CD4-positive, alpha-beta T cell treated with Interleukin-4 for 1 hour (primary cell): ENCODE measurements at places on chromosomes 12 and 14.

GRCh38 chr14:99728981-99729451 is 44.9 kb downstream of the CYP46A1 start:
- DNase-seq = no peak

GRCh38 chr12:67759829-67760228 is 111.3 kb downstream of the DYRK2 start:
- DNase-seq = no peak

DNA sequence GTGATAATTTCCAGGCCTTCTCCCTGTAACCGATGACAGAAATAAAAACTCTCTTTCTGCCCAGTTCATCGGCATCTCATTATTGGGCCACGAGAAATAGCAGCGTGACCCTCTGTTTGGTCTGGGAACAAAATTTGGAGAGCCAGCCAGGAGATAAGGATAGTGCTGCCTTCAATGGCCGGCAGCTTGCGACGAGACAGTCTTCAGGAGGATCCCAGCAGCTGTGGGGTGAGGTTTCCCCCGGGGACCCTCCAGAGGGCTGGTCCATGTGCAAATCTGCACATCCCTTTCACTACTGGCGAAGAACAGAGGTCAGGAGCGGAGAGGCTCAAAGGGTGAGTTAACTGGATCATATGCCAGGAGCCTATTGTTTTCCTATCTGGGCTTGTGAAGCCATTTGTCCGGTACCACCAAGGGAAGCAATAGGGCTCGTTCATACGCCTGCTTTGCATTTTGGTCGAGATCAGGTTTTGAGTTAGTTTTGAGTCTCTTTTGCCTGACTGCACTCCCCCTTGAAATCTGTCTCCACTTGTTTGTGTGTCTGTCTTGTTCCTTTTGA is 4.8 kb downstream of the SLC39A2 start:
- no peak for DNase-seq

- no peak for DNase-seq
Measured at GRCh38 chr12:3542911-3543310, 51.9 kb downstream of the PRMT8 start.

- no peak for DNase-seq
Measured at GRCh38 chr14:89892953-89893352, 61.6 kb downstream of the EFCAB11 start.

DNA sequence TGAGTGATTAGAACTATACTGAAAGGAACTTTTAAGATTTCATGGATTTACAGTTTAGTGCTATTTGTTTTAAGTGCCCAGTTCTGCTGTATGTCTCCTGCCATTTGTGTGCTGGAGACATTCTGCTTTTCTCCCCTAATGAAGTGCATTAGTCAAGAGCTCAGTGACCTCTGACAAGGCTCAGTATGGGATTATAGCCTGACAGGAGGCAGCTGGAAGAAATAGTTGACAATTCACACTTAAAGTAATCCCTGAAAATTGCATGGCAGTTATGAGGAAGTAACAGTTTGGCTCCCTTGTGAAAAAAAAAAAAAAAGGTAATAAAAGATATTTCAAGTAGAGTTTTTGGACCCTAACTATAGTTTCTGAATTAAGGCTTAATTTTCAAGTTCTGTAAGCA is 70.3 kb downstream of the ALX1 start:
- no peak for DNase-seq

- peak; percentile 26 for DNase-seq
Measured at GRCh38 chr12:124727264-124727800, 136.3 kb downstream of the SCARB1 start.

GRCh38 chr12:89742337-89743022 is 33.8 kb upstream of the ATP2B1 start:
- no peak for DNase-seq

DNA sequence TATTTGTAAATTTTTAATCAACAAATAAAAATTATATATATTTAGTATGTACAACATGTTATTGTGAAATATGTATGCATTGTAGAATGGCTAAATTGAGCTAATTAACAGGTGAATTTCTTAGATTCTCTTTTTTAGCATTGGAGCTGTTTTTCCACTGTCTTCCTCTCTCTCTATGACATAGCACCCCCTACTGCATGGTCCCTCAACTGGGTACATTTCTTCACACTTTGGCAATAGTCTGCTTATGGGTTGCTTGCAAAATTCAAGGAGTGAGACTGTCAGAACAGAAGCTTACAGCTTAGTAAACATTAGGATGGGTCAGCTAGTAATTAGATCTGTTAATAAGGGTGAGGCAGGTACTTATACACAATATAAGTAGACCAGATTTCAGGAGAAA is 658.5 kb upstream of the MGAT4C start:
- DNase-seq = no peak

DNA sequence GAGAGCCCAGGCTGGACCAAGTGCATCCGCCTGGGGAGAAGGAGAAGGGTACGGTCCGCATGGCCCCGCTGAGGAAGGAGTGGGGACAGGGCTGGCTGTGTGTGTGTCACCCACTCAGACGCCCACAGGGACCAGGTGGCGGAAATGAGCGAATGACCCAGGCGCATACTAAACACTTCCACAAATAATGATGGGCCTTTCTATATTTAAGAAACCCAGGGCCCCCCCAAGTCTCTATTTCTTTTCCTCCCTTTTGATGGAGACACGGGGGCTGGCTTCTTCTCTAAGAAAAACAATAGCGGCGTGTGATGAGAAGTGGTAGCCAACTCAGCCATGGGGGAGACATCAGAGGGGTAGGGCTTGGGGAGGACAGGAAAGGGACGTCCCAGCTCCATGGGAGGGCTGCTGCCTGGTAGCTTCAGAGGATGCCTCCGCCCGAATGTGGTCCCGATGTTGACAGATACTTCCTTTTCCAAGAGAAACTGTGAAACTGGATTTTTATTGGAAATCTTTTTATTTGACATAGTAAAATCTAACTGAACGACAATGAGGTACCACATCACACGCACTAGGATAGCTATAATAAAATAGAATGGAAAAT is 6.3 kb upstream of the MAP1LC3B2 start:
- DNase-seq = no peak

DNA sequence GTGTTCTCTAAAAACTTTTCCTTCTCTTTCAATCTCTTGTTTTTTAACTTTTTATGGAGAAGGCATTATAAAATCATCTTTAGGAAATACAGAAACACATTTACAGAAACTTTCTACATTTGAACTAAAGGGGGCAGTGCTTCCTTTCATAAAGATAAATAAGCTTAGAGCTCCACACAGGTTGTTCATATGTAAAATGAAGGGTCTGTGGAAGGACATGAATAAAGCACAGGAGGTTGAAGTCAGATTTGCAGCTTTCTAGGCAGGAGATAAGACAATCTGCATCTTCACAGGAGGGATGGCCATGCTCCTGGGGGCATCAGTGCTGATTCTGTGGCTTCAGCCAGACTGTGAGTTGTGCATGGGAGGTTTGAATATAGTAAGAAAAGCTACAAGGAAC is 426.0 kb downstream of the DAD1 start:
- peak; percentile 43 for DNase-seq

DNA sequence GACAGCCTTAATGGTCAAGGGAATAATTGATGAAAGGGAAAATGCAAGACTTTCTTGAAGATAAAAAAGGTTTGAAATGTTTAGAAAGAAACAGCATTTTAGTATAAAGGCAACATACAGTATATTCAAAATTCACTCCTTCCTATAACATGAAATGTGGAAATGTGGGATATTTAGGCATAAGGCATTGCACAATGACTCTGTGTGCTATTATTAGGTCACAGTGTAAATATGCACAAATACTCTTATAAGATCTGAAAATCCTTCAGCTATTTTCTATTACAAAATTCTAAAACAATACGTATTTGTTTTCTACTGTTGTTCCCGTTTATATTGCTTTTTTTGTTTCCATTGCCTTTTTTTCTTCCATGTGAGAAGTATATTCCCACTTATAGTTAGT is 127.7 kb downstream of the SLC16A7 start:
- DNase-seq = no peak

GRCh38 chr14:70972107-70972976 is 65.1 kb downstream of the PCNX1 start:
- DNase-seq = peak; percentile 86

DNA sequence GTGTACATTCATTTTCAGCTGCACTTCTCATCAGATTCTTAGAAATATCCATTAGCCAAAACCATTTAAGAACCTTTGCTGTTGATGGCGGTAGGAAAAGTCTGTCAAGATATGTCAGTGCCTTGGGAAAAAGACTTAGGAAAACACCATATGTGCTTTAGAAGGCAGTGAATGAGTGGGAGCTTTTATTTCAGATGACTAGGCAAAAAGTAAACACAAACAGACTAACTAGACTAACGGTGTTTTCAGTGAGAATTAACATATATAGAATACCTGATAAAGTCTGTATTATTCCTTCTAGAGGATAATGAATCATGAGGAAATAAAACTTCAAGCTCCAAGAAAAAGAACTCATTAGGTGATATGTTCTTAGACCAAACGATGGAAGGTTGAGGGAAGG is 418.9 kb downstream of the NAV3 start:
- DNase-seq = no peak

DNA sequence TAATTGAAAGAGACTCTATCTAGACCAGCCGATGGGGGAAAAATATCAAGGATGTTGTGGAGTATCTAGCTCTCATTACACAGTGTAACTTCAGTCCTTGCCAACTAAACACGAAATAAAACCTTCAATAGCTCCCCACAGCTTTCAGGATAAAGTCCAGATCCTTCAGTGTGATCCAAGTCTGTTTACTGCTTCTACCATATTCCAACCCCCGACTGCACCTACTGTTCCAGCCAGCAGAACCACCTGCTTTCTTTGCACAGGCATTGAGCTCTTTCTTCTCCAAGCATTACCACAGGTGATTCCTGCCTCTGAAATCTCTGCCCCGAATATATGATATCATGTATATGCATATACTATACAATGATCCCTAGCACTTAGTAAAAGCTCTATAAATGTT is 2.2 kb upstream of the LRRC23 start:
- DNase-seq = no peak

DNA sequence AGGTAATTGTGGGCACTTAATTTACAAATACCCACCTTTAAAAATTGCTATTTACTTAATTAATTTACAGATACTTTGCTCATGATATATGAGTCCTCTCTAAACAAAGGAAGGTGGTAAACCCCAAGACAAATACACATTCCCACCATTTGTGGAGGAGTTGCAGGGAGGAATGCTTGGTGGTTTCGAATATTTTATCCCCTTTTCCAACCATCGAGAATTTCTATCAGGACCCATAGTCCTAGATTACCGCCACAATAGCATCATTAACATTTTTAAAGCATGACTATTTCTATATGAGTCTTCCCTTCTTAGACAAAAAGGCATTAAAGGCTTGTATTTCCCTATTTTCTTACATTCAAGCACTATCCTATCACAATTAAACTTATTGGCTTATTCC is 34.2 kb upstream of the PLEKHA5 start:
- DNase-seq = no peak

GRCh38 chr12:75944097-75944904 is 87.3 kb downstream of the PHLDA1 start:
- DNase-seq = no peak

GRCh38 chr14:104991896-104992230 is 6.3 kb downstream of the CLBA1 start:
- DNase-seq = no peak

DNA sequence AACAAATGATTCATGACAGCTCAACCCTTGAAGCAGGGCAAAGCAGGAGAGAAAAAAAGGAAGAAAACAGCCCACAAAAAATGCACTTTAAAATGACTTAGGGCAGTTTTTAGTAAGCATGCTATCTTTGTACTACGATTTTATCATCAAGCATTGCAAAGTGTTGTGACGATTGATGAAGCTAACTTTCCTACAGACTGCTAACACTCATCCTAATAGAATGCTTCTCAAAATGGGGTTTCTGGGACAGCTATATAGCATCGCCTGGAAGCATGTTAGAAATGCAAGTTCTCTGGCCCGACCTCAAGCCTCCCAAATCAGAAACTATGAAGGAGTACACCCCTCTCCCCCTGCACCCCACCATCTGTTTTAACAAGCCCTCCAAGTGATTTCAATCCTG is 256.4 kb downstream of the SSPN start:
- DNase-seq = no peak
